ENCODE measurements at places on chromosomes 2 and 18. TPM values are rescaled to one million over a fixed set of nuclear protein-coding genes. Genes with fewer than 3 reads are reported as not detected.

DNA sequence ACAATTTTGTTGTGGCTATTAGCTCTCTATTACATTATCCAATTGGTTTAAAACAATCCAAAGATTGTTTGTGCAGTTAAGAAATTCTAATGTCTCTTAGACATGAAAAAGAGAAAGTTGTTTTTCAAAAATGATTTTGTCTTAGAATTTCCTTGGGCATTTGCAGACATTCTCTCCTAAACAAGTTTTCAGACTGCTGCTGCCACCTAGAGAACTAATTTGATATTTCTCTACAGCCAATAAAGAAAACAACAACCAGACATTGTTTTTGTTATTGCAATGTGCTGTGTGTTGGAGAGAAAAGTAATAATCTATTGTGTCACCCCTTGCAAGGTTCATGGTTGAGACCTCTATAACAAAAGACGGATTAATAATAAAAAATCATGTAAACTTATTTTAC lies 119.0 kb upstream of the SYT4 start:
- DNase-seq, result no peak

DNA sequence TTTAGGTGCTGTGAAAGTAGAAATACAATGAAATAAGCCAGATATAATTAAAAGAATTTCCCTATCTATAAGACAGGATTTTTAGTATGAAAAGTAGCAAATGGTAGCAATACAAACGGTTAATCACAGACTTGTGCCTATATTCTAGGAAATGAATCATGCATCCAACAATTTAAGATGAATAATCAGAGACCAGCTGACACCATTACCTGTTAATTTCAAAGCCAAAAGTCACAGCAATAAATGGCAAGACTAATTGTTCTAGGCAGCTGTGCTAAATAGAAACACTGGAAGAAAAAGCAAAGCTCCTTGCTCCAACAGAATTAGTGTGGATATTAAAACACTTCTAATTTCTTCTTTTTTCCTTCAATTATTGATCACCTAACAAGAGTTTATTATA lies 35.1 kb upstream of the MPP4 start:
- no peak for DNase-seq

Gene APOB
- total RNA-seq, result 2.2 TPM

- no peak for DNase-seq
Observed at GRCh38 chr2:217436386-217436785, 566.4 kb downstream of the TNS1 start.

Gene ACVR1C
- total RNA-seq, result 6.0 TPM

Gene MAP3K19
- not detected for total RNA-seq

Gene PIEZO2
- 17.0 TPM for total RNA-seq

- DNase-seq, result no peak
Observed at GRCh38 chr18:51195451-51196117, 1.9 kb downstream of the MEX3C start.

Gene PPP1R7
- total RNA-seq, result 29.5 TPM

DNA sequence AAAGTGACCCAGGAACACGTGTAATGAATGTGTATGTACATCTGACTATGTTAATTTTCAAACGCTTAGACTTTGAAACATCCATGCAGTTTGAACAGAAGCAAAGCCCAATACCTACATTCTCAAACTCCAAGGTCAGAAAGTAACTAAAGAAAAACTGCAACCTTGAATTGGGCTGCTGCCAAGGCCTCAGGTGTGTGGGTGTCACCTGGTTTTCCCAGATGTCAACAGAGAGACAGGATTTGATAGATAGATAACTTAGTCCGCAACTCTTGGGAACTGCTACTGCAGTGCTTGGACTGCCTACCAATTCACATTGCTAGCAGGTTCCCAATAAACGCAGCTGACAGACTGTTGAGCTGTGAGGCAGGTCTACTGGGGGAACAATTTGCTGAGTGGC lies 78.7 kb upstream of the PAPOLG start:
- DNase-seq, result no peak

Gene MFSD2B
- total RNA-seq, result 0.98 TPM

- no peak for DNase-seq
Observed at GRCh38 chr2:208049006-208049405, 23.7 kb upstream of the PLEKHM3 start.

Gene FBXO48
- 1.1 TPM for total RNA-seq

Gene C2orf68
- 20.3 TPM for total RNA-seq

DNA sequence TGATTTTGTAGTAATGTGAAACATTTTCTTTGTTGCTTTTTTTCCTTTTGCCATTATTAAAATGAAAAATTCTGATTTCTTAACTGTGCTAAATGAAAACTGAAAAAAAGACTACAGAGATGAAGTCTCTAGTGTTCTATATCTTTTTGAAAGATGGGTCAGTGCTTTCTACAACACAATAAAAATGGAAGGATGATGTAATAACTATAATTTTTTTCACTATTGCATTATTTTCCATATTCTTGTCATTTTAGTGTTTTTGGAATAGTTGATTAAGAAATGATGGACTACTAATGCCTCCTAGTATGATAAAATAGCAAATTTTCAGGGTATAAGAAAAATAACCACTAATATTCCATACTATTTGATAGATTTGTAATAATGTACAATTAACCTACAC lies 7.2 kb downstream of the PSMD14 start:
- DNase-seq, result no peak

All from tibial nerve (tissue), 4 donors.